ENCODE measurements at places on chromosomes 5 and 9.

DNA sequence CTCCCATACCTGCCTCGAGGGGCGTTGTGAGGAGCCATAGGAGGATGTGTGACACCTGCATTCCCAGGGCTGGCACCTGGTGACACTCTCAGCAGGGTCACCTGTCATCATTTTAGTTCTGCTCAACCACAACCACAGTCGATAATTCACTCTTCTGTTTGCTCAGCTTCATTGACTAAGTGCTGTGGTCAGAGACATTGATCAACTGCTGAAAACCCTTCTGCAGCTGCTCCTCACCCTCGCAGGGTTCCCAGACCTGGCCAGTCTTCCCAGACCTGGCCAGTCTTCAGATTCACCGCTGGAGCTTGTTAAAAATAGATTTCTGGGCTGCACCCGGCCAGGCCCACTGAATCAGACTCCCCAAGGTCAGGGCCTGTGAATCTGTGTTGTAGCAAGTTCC, 92.8 kb downstream of the MVB12B start:
- H3K27me3 ChIP-seq, result no peaks in the 10 kb centered on the region
- no peak overlapping the region for H3K27ac ChIP-seq
- no peak for DNase-seq
- peaks cover 26% of the 10 kb centered on the region for H3K36me3 ChIP-seq
- H3K4me1 ChIP-seq, result peaks cover 6% of the 10 kb centered on the region

DNA sequence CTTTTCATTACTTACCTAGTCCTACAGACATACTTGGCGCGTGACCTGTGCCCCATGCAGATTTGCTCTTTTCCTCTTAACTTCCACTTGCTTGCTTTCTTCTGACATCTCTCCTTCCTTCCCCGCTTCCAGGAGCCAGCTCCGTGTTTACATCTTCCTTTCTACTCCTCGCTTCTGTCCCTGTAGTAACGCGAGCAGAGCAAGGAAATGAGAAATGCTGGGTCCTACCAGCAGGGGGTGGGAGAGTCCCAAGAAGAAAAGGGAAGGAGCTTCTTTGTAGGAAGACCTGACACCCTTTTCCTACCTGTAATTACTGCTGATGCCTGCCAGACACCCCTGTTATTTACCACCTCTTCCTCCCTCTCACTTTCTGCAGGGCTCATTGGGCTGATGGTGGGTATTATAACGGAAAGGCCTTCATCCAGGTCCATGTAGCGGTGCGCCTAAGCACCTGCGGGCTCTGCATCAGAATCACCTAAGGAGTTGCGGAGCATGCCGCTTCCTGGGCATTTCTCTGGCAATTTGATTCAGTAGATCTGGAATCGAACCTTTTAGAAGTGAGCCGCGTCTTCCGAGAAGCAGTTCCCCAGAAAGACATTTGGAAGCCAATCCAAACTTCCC, 1260.8 kb upstream of the WWC1 start:
- H3K27me3 ChIP-seq, result no peaks in the 10 kb centered on the region
- H3K36me3 ChIP-seq, result no peaks in the 10 kb centered on the region
- no peaks in the 10 kb centered on the region for H3K4me1 ChIP-seq
- no peak overlapping the region for H3K27ac ChIP-seq

DNA sequence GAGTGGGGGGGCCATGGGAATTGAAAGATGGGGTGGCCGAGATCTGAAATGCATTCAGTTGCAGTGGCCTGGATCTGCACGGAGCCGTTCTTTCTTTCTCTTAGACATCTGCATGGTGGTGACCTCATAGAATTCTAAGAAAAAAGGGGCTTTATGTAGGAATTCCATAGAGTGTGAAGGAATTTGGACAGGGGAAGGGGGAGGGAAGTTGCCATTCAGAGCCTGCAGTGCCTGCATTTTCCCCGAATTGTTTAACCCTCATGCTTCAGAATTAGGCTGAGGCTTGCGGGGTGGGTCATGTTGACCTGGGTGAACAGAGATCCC, 4.9 kb downstream of the NEK6 start:
- peak overlapping the region; percentile 94 for H3K27ac ChIP-seq
- no peaks in the 10 kb centered on the region for H3K27me3 ChIP-seq
- peaks cover 79% of the 10 kb centered on the region for H3K4me1 ChIP-seq
- H3K4me3 ChIP-seq, result peak overlapping the region; percentile 36
- no peak for DNase-seq

GRCh38 chr5:41482715-41483114, 27.7 kb downstream of the PLCXD3 start:
- H3K4me1 ChIP-seq, result no peaks in the 10 kb centered on the region
- no peak overlapping the region for H3K4me3 ChIP-seq
- H3K27me3 ChIP-seq, result no peaks in the 10 kb centered on the region
- no peak overlapping the region for H3K27ac ChIP-seq
- no peaks in the 10 kb centered on the region for H3K36me3 ChIP-seq

DNA sequence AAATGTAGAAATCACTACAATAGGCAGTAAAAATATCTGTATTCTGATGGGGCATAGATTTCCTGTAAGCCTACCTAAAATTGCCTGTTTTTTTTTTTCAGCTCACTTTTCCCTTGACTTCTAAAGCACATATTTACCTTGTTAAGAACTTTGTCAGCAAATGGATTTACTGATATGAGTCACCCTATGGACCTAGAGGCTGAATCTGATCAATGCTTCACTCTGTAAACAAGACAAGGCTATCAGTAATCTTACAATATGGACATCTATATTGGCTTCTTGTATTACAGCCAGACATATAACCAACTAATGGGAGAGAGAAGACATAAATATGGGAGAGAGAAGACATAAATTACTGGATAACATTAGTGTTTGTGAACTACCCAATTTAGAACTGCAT, 792.7 kb upstream of the CHD1 start:
- no peaks in the 10 kb centered on the region for H3K27me3 ChIP-seq
- H3K36me3 ChIP-seq, result no peaks in the 10 kb centered on the region
- H3K4me3 ChIP-seq, result no peak overlapping the region
- no peak for DNase-seq
- no peaks in the 10 kb centered on the region for H3K4me1 ChIP-seq

GRCh38 chr5:89421035-89421434, 538.1 kb upstream of the MEF2C start:
- no peaks in the 10 kb centered on the region for H3K36me3 ChIP-seq
- H3K27ac ChIP-seq, result no peak overlapping the region
- DNase-seq, result no peak
- no peaks in the 10 kb centered on the region for H3K4me1 ChIP-seq
- no peaks in the 10 kb centered on the region for H3K27me3 ChIP-seq

DNA sequence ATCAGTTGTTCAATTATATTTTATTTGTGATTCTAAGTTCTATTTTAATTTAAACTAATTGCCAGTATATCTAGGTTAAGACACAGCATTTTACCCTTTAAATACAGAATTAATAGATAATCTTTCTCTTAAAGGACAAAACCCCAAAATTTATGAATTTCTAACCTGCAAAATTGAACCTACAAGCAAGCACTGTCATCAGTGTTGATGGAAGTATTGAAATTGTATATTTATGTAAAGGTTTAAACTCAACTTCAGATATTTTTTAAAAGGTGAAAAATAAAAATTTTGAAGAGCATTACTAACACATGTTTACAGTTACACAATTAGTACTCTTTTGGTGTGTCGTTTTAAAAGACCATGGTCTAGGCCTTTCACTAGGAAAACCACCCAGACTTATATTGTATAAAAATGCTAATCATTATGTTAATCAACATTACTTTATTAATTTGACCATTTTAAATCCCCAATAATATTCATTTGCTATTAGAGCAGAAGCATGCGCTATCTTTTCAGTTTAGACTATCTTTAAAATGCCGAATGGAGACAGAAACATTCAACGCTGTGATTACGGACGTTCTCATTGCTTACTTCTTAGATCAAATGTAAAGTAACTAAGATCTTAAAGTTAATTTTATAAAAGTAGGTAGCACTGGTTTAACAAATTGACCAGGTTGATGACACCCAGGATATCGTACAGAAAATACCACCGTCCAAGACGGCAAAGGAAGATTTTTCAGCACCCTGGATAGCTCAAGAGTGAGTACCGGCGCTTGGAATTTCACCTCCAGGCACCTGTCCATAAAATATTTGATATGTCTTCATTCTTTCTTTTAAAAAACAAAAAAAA, 3.2 kb downstream of the OTP start:
- H3K4me1 ChIP-seq, result peaks cover 19% of the 10 kb centered on the region
- no peaks in the 10 kb centered on the region for H3K36me3 ChIP-seq
- no peak overlapping the region for H3K4me3 ChIP-seq

GRCh38 chr5:8807636-8808035, 738.2 kb downstream of the SEMA5A start:
- DNase-seq, result no peak
- H3K27ac ChIP-seq, result no peak overlapping the region
- H3K36me3 ChIP-seq, result no peaks in the 10 kb centered on the region

DNA sequence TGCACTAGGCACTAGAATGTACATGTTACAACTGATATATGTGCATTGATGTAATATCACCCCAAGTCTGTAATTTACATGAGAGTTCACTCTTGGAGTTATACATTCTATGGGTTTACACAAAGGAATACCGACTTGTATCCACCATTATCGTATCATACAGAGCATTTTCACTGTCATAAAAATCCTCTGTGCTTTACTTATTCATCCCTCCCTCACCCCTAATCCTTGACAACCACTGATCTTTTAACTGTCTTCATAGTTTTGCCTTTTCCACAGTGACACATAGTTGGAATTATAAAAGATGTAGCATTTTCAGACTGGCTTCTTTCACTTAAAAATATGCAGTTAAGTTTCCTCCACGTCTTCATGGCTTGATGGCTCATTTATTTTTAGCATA, 11.1 kb upstream of the RFK start:
- DNase-seq, result no peak
- H3K4me3 ChIP-seq, result no peak overlapping the region
- H3K27me3 ChIP-seq, result no peaks in the 10 kb centered on the region

DNA sequence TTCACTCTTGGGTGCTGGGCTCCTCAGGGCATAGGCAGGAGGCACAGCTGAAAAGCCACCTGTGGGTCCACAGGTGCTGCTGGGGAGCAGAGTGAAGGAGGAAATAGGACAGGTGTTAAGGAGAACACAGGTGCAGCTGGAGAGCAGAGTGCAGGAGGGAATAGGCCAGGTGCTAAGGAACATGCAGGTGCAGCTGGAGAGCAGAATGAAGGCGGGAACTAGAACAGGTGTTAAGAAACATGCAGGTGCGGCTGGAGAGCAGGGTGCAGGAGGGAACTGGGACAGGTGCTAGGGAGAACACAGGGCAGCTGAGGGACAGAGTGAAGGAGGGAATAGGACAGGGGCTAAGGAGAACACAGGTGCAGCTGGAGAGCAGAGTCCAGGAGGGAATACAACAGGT, 43.8 kb upstream of the PLEKHG4B start:
- no peak overlapping the region for H3K27ac ChIP-seq
- H3K36me3 ChIP-seq, result no peaks in the 10 kb centered on the region
- no peak overlapping the region for H3K4me3 ChIP-seq
- DNase-seq, result no peak
- peaks cover 17% of the 10 kb centered on the region for H3K27me3 ChIP-seq

GRCh38 chr5:2695200-2695891, 56.1 kb downstream of the IRX2 start:
- H3K4me1 ChIP-seq, result no peaks in the 10 kb centered on the region
- no peaks in the 10 kb centered on the region for H3K27me3 ChIP-seq
- no peaks in the 10 kb centered on the region for H3K36me3 ChIP-seq
- no peak overlapping the region for H3K27ac ChIP-seq
- H3K4me3 ChIP-seq, result no peak overlapping the region
- DNase-seq, result no peak

GRCh38 chr5:111254613-111255012, 30.4 kb downstream of the CAMK4 start:
- no peak for DNase-seq
- H3K4me3 ChIP-seq, result no peak overlapping the region
- H3K27me3 ChIP-seq, result no peaks in the 10 kb centered on the region

- no peak overlapping the region for H3K4me3 ChIP-seq
- H3K27me3 ChIP-seq, result no peaks in the 10 kb centered on the region
- no peak for DNase-seq
- H3K4me1 ChIP-seq, result no peaks in the 10 kb centered on the region
- no peaks in the 10 kb centered on the region for H3K36me3 ChIP-seq
- H3K27ac ChIP-seq, result no peak overlapping the region
Measured at GRCh38 chr9:115495052-115495635, 377.2 kb upstream of the TNC start.

- peaks cover 24% of the 10 kb centered on the region for H3K36me3 ChIP-seq
- peaks cover 16% of the 10 kb centered on the region for H3K4me1 ChIP-seq
- no peak overlapping the region for H3K4me3 ChIP-seq
- no peak for DNase-seq
- H3K27me3 ChIP-seq, result no peaks in the 10 kb centered on the region
Measured at GRCh38 chr9:124386201-124386600, 29.0 kb downstream of the PSMB7 start.

GRCh38 chr9:111098093-111098492, 59.8 kb upstream of the LPAR1 start:
- no peak overlapping the region for H3K27ac ChIP-seq
- peaks cover 9% of the 10 kb centered on the region for H3K4me1 ChIP-seq
- no peak overlapping the region for H3K4me3 ChIP-seq

- H3K27ac ChIP-seq, result no peak overlapping the region
- H3K4me3 ChIP-seq, result no peak overlapping the region
- H3K36me3 ChIP-seq, result no peaks in the 10 kb centered on the region
- no peaks in the 10 kb centered on the region for H3K4me1 ChIP-seq
Measured at GRCh38 chr9:95165004-95165403, 152.5 kb downstream of the FANCC start.

GRCh38 chr5:121758615-121759014, 93.1 kb upstream of the FTMT start:
- H3K27me3 ChIP-seq, result no peaks in the 10 kb centered on the region
- no peaks in the 10 kb centered on the region for H3K36me3 ChIP-seq
- DNase-seq, result no peak
- H3K4me1 ChIP-seq, result no peaks in the 10 kb centered on the region
- no peak overlapping the region for H3K27ac ChIP-seq
- H3K4me3 ChIP-seq, result no peak overlapping the region

DNA sequence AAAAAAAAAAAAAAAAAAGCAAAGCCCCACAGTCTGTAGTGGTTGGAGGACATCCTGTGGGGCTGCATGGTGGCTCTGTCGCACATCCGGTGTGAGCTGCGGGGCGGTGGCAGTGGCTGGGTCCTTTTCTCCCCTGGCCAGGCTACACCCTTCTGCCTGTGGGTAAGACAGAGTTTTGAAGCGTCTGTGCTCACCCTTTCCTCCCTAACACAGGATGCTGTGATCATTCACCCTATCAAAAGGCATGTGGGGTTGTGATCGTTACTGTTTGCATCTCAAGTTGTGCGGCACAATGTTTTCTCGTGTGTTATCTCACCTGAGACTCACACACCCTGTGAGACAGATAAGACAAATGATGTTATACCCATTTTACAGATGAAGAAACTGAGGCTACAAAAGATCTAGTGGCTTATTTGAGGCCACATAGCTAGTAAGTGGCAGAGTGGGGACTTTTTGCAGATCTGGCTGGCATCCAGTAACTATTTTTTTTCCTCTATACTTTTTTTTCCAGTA, 17.5 kb downstream of the IRF1 start:
- H3K4me1 ChIP-seq, result peaks cover 25% of the 10 kb centered on the region
- no peaks in the 10 kb centered on the region for H3K27me3 ChIP-seq
- peaks cover 5% of the 10 kb centered on the region for H3K36me3 ChIP-seq
- H3K4me3 ChIP-seq, result no peak overlapping the region

All from upper lobe of right lung (tissue), 1 donor.